ENCODE measurements at places on chromosomes 13 and 19.
A peak's percentile ranks its signal among the peaks of the same experiment; 100 is the strongest.

DNA sequence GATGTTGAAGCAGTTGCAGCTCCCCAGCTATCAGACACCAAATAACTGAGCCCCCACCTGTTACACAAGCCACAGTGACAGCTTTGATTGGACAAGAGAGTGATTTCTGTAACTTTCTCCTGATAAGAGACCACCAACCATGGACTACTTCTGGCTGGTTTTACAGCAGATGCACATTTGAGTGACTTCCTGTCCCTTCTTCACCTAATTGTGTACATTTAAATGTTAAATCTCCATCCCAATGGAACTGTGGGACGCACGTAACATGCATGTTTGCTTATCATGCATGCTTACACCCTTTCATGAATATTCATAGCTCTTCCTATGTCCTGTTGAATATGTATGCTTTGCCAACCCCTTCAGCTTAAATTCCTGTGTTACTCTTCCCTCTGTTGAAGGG is 6.0 kb upstream of the TNFSF11 start:
- no peaks in the 10 kb centered on the region for H3K36me3 ChIP-seq
- H3K27me3 ChIP-seq, result no peaks in the 10 kb centered on the region
- no peaks in the 10 kb centered on the region for H3K4me1 ChIP-seq

DNA sequence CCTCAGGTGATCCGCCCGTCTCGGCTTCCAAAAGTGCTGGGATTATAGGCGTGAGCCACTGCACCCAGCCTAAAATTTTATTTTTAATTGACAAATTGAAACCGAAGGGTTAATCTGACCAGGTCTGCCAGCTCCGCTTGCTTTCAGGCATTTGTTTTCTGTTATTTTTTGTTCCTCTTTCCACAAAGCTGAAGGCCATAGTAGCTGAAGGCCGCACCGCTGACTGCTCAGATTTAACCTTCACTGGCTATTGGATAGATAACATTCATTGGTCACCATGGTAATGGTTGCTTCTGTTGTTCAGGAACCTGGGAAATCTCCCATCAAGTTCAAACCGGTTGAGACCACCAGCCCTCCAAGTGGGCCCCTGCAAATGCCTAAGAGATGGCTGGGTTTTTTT is 124.5 kb upstream of the USP29 start:
- no peaks in the 10 kb centered on the region for H3K36me3 ChIP-seq
- no peaks in the 10 kb centered on the region for H3K4me1 ChIP-seq
- no peak overlapping the region for H3K4me3 ChIP-seq
- no peak overlapping the region for H3K27ac ChIP-seq
- no peaks in the 10 kb centered on the region for H3K27me3 ChIP-seq
- no peak for DNase-seq

DNA sequence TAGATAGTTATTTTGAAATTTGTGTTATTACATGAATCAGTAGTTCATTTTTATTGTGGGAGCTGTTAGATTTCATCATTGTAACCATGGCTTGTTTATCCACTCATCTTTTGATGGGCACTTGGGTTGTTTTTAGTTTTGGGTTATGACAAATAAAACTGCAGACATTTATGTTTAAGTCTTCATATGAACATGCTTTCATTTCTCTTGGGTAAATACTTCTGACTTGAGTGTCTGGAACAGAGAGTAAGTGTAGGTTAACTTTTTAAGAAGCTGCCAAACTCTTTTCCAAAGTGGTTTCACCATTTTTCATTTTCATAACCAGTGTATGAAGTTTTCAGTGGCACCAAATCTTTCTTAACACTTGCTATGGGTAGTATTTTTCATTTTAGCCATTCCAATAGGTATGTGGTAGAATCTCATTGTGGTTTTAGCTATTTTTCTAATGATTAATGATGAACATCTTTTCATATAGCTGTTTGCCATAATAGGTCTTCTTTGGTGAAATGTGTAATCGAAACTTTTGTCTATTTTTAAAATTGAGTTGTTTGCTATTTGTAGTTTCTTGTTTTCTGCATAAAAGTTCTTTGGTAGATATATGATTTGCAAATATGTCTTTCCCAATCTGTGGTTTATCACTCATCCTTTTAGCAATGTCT is 17.9 kb downstream of the SLAIN1 start:
- no peaks in the 10 kb centered on the region for H3K27me3 ChIP-seq
- no peak overlapping the region for H3K4me3 ChIP-seq
- H3K4me1 ChIP-seq, result no peaks in the 10 kb centered on the region
- no peaks in the 10 kb centered on the region for H3K36me3 ChIP-seq

DNA sequence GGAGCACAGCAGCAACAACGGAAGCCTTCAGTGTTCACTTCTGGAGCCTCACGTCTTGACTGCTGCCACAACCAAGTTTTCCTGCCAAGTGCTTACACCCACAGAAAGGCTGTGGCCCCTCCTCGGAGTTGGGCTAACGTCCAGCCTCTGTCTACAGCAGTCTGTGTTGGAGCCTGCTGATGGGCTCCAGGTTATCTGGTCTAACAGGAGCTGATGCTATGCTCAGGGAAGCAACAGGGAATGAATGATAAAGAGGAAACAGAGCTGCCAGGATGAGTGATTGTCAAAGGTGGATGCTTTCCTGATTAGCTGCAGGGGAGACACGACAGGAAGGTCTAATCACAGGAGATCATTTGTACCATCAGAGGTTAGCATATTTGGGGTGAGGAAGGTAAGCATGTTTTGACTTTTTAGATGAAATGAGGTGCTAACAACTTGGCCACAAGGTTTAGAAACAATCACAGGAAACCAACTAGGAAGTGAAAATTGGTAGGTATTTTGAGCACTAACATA is 53.8 kb upstream of the RCBTB2 start:
- DNase-seq, result no peak
- H3K4me3 ChIP-seq, result no peak overlapping the region
- H3K27me3 ChIP-seq, result no peaks in the 10 kb centered on the region
- no peaks in the 10 kb centered on the region for H3K36me3 ChIP-seq
- no peaks in the 10 kb centered on the region for H3K4me1 ChIP-seq
- H3K27ac ChIP-seq, result no peak overlapping the region

DNA sequence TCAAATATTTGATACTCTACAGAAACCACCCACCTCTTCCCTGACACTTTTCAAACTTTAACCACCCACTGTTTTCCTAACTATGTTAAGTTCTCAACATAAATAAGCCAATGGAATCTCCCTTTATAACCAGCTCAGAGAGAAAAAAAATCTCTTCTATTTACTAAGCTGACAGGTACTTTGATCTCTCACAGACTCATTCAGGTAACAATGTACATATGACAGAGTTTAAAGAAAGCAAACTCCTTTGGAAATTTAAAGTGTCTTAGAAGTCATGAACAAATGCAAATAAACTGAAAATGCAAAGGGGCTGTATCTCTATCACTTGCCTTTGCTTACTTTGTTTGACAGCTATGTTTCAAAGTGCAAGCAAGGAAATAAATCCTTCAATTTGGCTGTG is 109.3 kb downstream of the KLF12 start:
- H3K36me3 ChIP-seq, result no peaks in the 10 kb centered on the region
- no peak overlapping the region for H3K27ac ChIP-seq
- H3K27me3 ChIP-seq, result no peaks in the 10 kb centered on the region
- H3K4me1 ChIP-seq, result no peaks in the 10 kb centered on the region

DNA sequence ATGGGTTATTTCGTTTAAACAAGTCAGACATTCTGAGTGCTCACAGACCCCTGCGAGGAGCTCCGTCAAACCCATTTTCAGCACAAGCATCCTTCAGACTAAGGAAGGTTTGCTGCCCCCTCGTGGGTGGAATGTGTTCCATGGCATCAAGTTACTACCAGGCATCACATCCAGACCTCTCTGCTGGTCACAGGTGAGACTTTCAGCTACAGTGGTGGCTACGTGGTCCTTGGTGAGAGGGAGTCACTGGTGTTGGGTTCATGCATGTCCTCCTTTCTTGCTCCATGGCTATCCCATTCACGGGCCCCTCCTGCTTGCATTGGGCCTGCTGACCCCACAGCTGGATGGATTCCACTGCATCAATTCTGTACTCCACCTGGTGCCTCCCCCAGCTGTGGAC is 9.1 kb upstream of the LILRB5 start:
- H3K27me3 ChIP-seq, result peaks cover 13% of the 10 kb centered on the region
- H3K4me1 ChIP-seq, result no peaks in the 10 kb centered on the region
- no peaks in the 10 kb centered on the region for H3K36me3 ChIP-seq

GRCh38 chr13:39836038-39836437 is 180.6 kb downstream of the COG6 start:
- no peaks in the 10 kb centered on the region for H3K36me3 ChIP-seq
- no peaks in the 10 kb centered on the region for H3K4me1 ChIP-seq
- no peaks in the 10 kb centered on the region for H3K27me3 ChIP-seq
- H3K27ac ChIP-seq, result no peak overlapping the region

DNA sequence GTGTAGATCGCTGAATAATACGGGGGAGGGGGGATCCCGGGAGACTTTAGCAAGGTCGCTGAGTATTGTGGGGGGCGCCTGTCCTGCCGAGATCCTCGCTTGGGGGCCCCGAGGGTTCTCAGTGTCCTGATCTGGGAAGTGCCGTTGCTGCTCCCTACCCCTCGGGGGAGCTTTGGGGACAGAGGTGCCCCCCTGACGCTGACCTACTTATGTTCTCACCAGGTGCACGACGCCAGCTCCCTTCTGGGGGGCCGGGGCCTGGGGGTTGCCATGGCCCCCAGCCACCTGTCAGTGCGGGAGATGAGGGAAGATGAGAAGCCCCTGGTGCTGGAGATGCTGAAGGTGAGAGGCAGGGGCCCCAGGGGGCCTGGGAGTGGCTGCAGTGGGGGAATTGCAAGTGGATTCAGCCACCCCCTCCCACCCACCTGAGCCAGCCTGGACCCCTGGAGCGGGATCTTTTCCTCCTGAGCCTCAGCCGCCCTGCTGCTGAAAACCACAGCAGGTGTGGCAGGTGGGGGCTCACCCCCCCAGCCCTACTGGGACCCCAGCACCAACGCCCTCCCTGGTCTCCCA is 537 bp downstream of the NAT14 start:
- H3K27ac ChIP-seq, result peak overlapping the region; percentile 46
- H3K4me3 ChIP-seq, result peak overlapping the region; percentile 55
- H3K4me1 ChIP-seq, result peaks cover 35% of the 10 kb centered on the region
- peaks cover 28% of the 10 kb centered on the region for H3K36me3 ChIP-seq
- no peak for DNase-seq
- H3K27me3 ChIP-seq, result no peaks in the 10 kb centered on the region

DNA sequence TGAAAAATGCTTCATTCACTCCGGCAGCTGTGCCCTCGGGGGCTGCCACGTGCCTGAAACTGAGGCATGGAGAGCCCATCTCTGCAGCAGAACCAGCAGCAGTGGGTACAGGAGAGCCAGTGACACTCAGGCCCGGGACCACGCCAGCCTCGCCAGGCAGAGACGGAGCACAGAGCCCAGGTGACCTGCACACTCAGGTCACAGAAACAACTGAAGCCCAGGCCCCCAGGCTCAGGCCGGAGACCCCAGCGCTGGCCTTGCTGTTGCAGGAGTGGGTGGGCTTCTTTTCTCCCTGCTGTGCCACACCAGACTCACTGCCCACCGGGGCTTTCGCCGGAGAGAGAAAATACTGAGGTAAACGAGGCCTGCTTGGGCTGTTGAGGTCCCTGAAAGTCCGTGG is 117.3 kb downstream of the SOX1 start:
- H3K4me1 ChIP-seq, result no peaks in the 10 kb centered on the region
- H3K27me3 ChIP-seq, result peaks cover 70% of the 10 kb centered on the region
- no peak overlapping the region for H3K4me3 ChIP-seq
- DNase-seq, result no peak
- no peaks in the 10 kb centered on the region for H3K36me3 ChIP-seq

GRCh38 chr19:44401139-44402115 is at the start of gene ZNF285:
TSS of gene ZNF285 (minus strand) at chr19:44401608. CDS start at chr19:44397213, 4,395 bp downstream.
- H3K27ac ChIP-seq, result no peak within 1 kb of the TSS
- H3K4me3 ChIP-seq, result peak within 1 kb of the TSS; percentile 46
- no peaks in the 10 kb centered on the region for H3K27me3 ChIP-seq
- no peaks in the 10 kb centered on the region for H3K4me1 ChIP-seq

GRCh38 chr19:19043481-19043880 is 10.1 kb downstream of the ARMC6 start:
- H3K36me3 ChIP-seq, result peaks cover 38% of the 10 kb centered on the region
- no peak for DNase-seq
- H3K27me3 ChIP-seq, result no peaks in the 10 kb centered on the region
- H3K27ac ChIP-seq, result no peak overlapping the region
- no peak overlapping the region for H3K4me3 ChIP-seq

- no peaks in the 10 kb centered on the region for H3K4me1 ChIP-seq
- no peaks in the 10 kb centered on the region for H3K27me3 ChIP-seq
- H3K36me3 ChIP-seq, result no peaks in the 10 kb centered on the region
Measured at GRCh38 chr13:29664591-29664990, 69.1 kb upstream of the SLC7A1 start.

GRCh38 chr19:51971624-51972023 is 15.0 kb downstream of the ZNF350 start:
- H3K36me3 ChIP-seq, result peaks cover 36% of the 10 kb centered on the region
- no peaks in the 10 kb centered on the region for H3K27me3 ChIP-seq
- H3K27ac ChIP-seq, result no peak overlapping the region
- DNase-seq, result no peak
- H3K4me3 ChIP-seq, result no peak overlapping the region

GRCh38 chr19:45645068-45645630 is 6.0 kb upstream of the EML2 start:
- peak overlapping the region; percentile 34 for H3K4me3 ChIP-seq
- no peak for DNase-seq
- no peak overlapping the region for H3K27ac ChIP-seq
- H3K27me3 ChIP-seq, result no peaks in the 10 kb centered on the region
